Activated CD4-positive, alpha-beta memory T cell treated with anti-CD3 and anti-CD28 coated beads, Interleukin-2, amount 10 ng/mL, durations not matched to agents 7 days and 5 days (primary cell): ENCODE measurements at places on chromosomes 5 and 9. TPM values are rescaled to one million over a fixed set of nuclear protein-coding genes. Genes with fewer than 3 reads are reported as not detected.

Gene PRRX2
- not detected for total RNA-seq

Gene PCDHGC3
- total RNA-seq: not detected

Gene CACNA1B
- total RNA-seq: not detected

Gene HAVCR1
- total RNA-seq: 3.7 TPM

- H3K36me3 ChIP-seq: peaks cover 7% of the 10 kb centered on the region
- peaks cover 75% of the 10 kb centered on the region for H3K4me1 ChIP-seq
- H3K27ac ChIP-seq: peak overlapping the region; percentile 48
- DNase-seq: no peak
- peak overlapping the region; percentile 6 for H3K4me3 ChIP-seq
Observed at GRCh38 chr5:143220748-143221251, 182.7 kb downstream of the NR3C1 start.

- no peak overlapping the region for H3K27ac ChIP-seq
- no peak for DNase-seq
- H3K27me3 ChIP-seq: no peaks in the 10 kb centered on the region
- no peak overlapping the region for H3K4me3 ChIP-seq
Observed at GRCh38 chr5:153659039-153659736, 168.7 kb downstream of the GRIA1 start.

DNA sequence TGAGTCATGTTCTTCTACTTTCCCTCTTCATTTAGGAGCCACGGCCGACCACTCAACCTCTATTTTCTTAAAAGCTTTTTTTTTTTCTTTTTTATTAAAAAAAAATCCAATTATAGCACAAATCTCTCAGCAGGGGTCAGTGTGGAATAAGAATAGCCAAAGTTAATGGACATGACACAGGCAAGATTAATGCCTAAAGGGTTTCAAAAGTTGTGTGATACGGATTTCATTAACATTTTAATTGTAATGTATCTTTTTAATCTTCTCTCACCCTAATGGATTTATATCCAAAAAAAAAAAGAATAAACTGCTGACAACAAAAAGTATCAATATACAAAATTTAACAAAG lies 5.4 kb downstream of the NACC2 start:
- H3K27me3 ChIP-seq: no peaks in the 10 kb centered on the region
- H3K4me1 ChIP-seq: peaks cover 12% of the 10 kb centered on the region
- H3K27ac ChIP-seq: no peak overlapping the region
- no peaks in the 10 kb centered on the region for H3K36me3 ChIP-seq
- H3K4me3 ChIP-seq: no peak overlapping the region

- no peaks in the 10 kb centered on the region for H3K36me3 ChIP-seq
- DNase-seq: no peak
- H3K4me3 ChIP-seq: no peak overlapping the region
- peaks cover 19% of the 10 kb centered on the region for H3K27me3 ChIP-seq
- H3K4me1 ChIP-seq: peaks cover 30% of the 10 kb centered on the region
Observed at GRCh38 chr5:43193894-43194265, 1.9 kb downstream of the NIM1K start.

- H3K27me3 ChIP-seq: no peaks in the 10 kb centered on the region
- H3K27ac ChIP-seq: no peak overlapping the region
- H3K4me3 ChIP-seq: no peak overlapping the region
- DNase-seq: no peak
- no peaks in the 10 kb centered on the region for H3K4me1 ChIP-seq
Observed at GRCh38 chr5:98292496-98292895, 481.0 kb upstream of the RGMB start.

GRCh38 chr9:137832191-137832700 lies 45.3 kb upstream of the CACNA1B start:
- H3K27me3 ChIP-seq: no peaks in the 10 kb centered on the region
- H3K36me3 ChIP-seq: peaks cover 27% of the 10 kb centered on the region
- no peak overlapping the region for H3K4me3 ChIP-seq
- no peak overlapping the region for H3K27ac ChIP-seq
- no peak for DNase-seq

- H3K27me3 ChIP-seq: peaks cover 5% of the 10 kb centered on the region
- no peaks in the 10 kb centered on the region for H3K4me1 ChIP-seq
- H3K27ac ChIP-seq: no peak overlapping the region
- H3K4me3 ChIP-seq: no peak overlapping the region
Observed at GRCh38 chr9:69771775-69772418, 12.1 kb upstream of the PTAR1 start.

DNA sequence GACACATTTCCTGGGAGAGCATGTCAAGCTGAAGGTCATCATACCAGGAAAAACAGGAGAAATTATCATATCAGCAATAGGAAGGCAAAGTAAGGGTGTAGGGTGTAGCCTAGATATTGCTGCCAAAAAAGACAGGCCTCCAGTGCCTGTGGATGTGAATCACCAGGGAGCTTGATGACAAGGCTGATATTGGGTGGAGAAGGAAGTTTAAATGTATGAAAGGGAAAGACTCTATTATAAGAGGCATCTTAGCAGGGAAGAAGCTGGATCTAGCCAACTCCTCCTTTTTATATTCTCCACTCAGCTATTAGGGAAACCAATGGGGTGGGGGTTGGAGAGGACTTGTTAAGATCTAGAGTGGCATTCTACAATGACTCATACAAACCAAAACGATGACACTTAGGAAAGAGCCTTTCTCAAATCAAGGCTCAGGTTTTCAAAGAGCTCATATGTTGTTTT lies 13.4 kb upstream of the TXNDC8 start:
- no peaks in the 10 kb centered on the region for H3K27me3 ChIP-seq
- H3K4me1 ChIP-seq: peaks cover 1% of the 10 kb centered on the region
- no peak overlapping the region for H3K4me3 ChIP-seq

GRCh38 chr9:122848256-122848943 lies 20.0 kb upstream of the PDCL start:
- peaks cover 54% of the 10 kb centered on the region for H3K36me3 ChIP-seq
- H3K4me3 ChIP-seq: no peak overlapping the region
- DNase-seq: no peak
- H3K27ac ChIP-seq: no peak overlapping the region

GRCh38 chr9:88829276-88829675 lies 162.0 kb upstream of the S1PR3 start:
- no peak overlapping the region for H3K4me3 ChIP-seq
- H3K4me1 ChIP-seq: peaks cover 5% of the 10 kb centered on the region
- peaks cover 47% of the 10 kb centered on the region for H3K27me3 ChIP-seq
- no peak for DNase-seq
- H3K36me3 ChIP-seq: no peaks in the 10 kb centered on the region

- H3K4me1 ChIP-seq: no peaks in the 10 kb centered on the region
- H3K27me3 ChIP-seq: no peaks in the 10 kb centered on the region
- no peaks in the 10 kb centered on the region for H3K36me3 ChIP-seq
- no peak overlapping the region for H3K27ac ChIP-seq
- DNase-seq: no peak
- H3K4me3 ChIP-seq: no peak overlapping the region
Observed at GRCh38 chr5:62977661-62978060, 399.0 kb downstream of the LRRC70 start.

DNA sequence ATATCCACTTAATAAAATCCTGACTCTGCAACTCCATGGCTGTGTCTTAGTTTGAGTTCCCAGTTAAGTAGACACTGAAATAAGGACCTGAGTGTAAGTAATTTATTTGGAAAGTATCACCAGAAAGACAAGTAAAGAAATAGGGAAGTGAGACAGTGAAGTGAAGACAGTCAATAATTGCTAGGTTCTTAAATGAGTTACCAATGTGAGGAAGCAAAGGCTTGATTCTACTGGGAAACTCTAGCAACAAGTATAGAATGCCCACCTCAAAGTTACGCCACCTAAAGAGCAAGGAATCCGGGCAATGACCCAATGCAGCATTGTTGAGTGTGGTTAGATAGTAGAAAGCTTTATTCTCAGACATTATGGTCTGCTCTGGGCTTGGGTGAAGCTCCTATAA lies 383.9 kb downstream of the TLR4 start:
- no peaks in the 10 kb centered on the region for H3K36me3 ChIP-seq
- H3K27me3 ChIP-seq: no peaks in the 10 kb centered on the region
- no peak overlapping the region for H3K4me3 ChIP-seq
- no peak for DNase-seq
- H3K27ac ChIP-seq: no peak overlapping the region

GRCh38 chr9:117405950-117406705 lies 8.7 kb downstream of the ASTN2 start:
- no peaks in the 10 kb centered on the region for H3K4me1 ChIP-seq
- no peak overlapping the region for H3K27ac ChIP-seq
- H3K27me3 ChIP-seq: peaks cover 1% of the 10 kb centered on the region
- no peak for DNase-seq
- no peaks in the 10 kb centered on the region for H3K36me3 ChIP-seq

DNA sequence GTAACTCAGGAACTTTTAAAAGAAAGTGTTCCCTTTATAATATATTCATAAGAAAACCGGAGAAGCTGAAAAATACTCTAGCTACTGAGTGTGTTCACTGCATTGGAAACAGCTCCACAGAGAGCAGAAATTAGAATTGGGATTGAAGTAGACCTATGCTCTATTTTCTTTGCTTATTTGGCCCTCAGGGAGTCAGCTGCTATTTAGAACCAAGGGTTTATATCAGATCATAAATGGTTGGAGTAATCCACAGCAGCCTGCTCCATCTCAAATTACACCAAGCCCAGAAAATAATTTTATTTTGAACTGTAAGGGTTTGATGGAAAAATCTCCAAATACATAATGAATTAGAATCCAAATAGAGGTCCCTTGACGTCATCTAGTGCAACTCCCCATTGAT lies 202.6 kb downstream of the ADAMTSL1 start:
- no peaks in the 10 kb centered on the region for H3K27me3 ChIP-seq
- no peak for DNase-seq
- H3K36me3 ChIP-seq: no peaks in the 10 kb centered on the region
- H3K27ac ChIP-seq: no peak overlapping the region
- H3K4me3 ChIP-seq: no peak overlapping the region

DNA sequence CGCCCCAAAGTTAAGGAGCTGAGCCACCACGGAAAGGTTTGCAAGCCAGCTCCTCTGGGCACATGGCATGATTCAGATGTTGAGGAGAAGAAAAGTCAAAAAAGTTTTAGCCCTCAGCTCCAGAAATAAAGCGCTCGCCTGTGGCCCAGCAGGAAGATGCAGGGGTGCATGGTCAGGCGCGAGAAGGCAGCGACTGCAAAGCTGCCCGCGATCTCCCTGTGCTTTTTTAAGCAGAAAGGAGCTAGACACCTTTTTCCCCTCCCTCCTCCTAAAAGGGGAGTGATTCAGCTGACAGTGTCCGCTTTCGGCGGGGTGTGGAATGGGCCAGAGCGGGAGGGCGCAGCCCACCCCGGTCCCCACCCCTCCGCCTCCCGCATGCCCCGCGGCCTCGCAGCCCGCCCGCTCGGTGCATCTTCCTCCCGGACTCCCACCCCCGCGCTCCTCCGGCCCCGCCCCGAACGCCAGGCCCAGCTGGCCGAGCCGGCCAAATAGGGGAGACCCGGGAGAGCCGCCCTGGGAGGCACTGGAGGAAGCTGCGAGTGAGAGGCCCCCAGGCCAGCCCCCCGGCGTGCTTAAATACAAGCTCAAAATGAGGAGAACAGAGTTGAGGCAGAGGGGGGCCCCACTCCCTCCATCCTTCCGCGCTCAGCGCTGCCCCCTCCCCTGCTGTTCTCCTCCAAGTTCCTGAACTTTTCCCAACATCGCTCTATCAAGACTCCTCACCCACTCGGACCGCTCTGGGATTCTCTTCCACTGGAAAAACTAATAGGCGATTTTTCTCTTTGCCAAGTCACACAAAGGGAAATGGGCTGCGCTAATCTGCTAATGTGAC lies at the start of gene ADAMTS12:
TSS of gene ADAMTS12 (minus strand) at position 203 of the 832 bp plus-strand sequence. CDS start at position 69, 134 bp downstream.
- H3K27ac ChIP-seq: no peak within 1 kb of the TSS
- no peaks in the 10 kb centered on the region for H3K4me1 ChIP-seq
- H3K27me3 ChIP-seq: peaks cover 37% of the 10 kb centered on the region
- no peak for DNase-seq
- no peak within 1 kb of the TSS for H3K4me3 ChIP-seq
- no peaks in the 10 kb centered on the region for H3K36me3 ChIP-seq

DNA sequence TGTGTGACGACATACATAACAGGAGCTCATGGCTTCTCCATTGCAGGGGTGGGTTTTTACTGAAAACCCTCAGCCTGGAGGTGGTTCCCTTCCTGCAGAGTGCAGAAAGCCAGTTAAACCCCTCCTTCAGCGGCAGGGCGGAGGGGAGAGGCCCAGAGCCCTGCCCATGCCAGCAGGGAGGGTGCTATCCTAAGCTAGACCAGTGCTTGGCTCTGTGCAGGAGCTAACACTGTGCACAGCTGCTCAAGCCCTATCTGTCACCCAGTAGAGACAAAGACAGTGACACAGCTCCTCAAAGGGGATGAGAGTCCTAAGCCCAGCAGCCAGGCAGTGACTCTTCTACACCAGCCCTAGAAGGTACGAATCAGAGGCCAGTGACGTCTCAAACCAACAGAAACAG lies 70.0 kb upstream of the ZSWIM6 start:
- H3K36me3 ChIP-seq: no peaks in the 10 kb centered on the region
- no peaks in the 10 kb centered on the region for H3K4me1 ChIP-seq

- peaks cover 3% of the 10 kb centered on the region for H3K27me3 ChIP-seq
- no peak for DNase-seq
- H3K27ac ChIP-seq: no peak overlapping the region
- no peaks in the 10 kb centered on the region for H3K4me1 ChIP-seq
Observed at GRCh38 chr5:180618487-180618828, 27.2 kb upstream of the SCGB3A1 start.
